ENCODE measurements at places on chromosomes 1 and 21.
A peak's percentile ranks its signal among the peaks of the same experiment; 100 is the strongest.

DNA sequence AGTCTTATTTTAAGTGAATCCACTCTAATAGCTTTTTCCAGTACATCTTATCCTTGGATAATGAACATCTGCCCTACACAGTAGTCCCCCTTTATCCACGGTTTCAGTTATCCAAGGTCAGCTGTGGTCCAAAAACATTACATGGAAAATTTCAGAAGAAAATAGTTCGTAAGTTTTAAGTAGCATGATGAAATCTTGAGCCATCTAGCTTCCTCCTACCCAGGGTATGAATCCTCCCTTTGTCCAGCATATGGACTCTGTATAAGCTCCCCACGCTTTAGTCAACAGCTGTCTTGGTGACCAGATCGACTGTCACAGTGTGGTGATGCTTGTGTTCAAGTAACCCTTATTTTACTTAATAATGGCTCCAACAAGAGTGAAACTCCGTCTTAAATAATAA, 2.6 kb downstream of the GLRX2 start:
- DNase-seq, result no peak

GRCh38 chr1:154115180-154115579, 39.7 kb downstream of the NUP210L start:
- no peak for DNase-seq

GRCh38 chr1:93776728-93777127, 95.1 kb upstream of the BCAR3 start:
- DNase-seq, result no peak

DNA sequence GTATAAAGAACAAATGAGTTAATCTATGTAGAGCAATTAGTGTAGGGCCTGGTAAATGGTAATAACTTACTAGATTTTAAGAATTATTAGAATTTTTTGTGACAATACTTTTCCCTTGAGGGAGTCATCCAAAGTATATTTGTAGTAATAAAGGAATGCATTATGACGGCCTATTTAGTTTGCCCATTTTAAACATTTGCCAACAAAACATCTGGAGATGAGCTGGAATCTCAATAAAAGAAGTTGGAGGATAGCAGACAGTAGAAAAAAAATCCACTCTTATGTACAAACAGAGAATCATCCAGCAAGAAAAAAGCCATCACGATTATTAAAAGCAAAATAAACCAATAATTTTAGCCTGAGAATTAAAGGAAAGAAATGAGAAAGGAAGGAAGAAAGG, 567.3 kb upstream of the ADAMTS5 start:
- DNase-seq, result no peak

DNA sequence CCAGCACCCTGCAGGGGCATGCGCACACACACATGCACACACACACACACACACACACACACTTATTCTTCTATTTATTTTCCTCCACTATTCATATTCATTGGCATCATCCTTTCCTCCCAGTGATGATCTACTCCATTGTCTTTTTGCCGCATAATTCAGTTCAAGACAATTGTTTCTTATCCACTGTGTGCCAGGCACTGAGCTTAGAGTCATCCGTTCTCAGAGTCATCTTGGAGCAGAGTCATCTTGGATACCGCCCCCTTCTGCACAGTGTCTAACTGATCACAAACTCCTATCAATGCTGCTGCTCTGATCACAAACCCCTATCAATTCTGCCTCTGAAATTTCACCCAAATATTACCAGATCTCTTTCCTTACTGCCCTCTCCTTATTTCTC, 102.8 kb upstream of the PROX1 start:
- DNase-seq, result no peak

GRCh38 chr1:34018285-34018684, 146.7 kb downstream of the CSMD2 start:
- DNase-seq, result no peak

- DNase-seq, result no peak
Measured at GRCh38 chr1:206979379-206980043, 9.3 kb upstream of the FCAMR start.

DNA sequence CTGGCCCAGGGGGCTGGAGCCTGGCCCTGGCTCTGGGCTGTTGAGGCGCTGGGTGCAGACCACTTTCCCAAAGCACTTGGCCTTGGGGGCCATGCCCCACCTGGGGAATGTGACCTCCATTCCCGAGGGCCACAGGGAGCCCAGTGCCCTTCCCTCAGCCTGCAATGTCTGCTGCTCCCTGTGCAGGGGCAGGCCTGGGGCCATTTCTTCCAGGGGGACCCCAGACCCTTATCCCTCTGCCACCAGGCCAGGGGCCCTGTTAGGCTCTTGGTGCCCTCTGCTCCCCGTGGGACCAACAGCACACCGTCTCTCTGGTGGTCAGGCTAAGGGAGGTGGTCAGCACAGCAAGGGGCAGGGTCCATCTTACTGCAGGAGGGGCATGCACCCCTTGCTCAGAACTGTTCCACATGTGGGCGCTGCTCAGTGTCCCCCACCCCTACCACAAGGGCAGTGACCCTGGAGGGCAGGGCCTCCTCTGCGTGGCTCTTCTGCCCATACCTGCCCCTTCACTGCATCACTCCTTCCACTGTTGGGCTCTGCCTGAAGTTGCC, 1.1 kb upstream of the TMEM52 start:
- no peak for DNase-seq

GRCh38 chr1:14506471-14507255, 91.8 kb upstream of the KAZN start:
- DNase-seq, result no peak

- no peak for DNase-seq
Measured at GRCh38 chr1:62904856-62905225, 120.9 kb downstream of the ATG4C start.

GRCh38 chr1:110307239-110307974, 31.8 kb upstream of the RBM15 start:
- no peak for DNase-seq

DNA sequence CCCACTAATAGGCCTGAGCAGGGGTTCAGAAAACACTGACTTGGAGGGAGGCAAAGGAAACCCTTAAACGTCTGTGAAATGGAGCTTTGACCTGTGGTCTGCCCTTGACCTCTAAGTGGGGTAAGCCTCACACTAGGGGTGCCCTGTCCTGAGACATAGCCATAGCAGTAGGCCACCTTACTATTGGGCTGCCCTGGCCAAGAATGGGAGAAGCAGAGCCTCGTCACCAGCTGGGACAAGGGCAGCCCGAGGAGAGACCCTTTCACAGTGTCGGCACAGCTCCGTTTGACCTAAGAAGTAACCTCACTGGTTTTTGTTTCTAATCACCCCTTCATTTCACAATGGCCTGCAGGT, 26.4 kb upstream of the IFNAR2 start:
- no peak for DNase-seq

- DNase-seq, result no peak
Measured at GRCh38 chr1:9419369-9420041, 119.8 kb upstream of the SLC25A33 start.

DNA sequence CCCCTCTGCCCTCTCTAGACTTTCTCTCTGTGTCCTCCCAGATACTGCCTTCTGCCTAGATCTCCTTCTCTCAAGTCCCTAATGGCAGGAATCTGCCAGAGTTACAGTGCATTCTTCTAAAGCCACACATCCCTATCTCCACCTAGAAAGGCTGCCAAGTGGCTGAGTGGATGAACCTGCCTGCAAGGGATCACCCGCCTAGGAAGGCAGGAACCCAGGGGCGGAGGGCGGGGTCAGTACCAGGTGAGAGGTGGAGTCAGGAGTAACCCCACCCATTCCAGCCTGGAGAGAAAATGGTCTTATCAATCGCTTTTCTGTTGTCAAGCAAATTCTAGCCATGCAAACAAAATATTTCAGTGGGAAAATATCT, 60.8 kb downstream of the BCAR3 start:
- no peak for DNase-seq

GRCh38 chr1:29406814-29407213, 170.5 kb downstream of the PTPRU start:
- DNase-seq, result no peak

DNA sequence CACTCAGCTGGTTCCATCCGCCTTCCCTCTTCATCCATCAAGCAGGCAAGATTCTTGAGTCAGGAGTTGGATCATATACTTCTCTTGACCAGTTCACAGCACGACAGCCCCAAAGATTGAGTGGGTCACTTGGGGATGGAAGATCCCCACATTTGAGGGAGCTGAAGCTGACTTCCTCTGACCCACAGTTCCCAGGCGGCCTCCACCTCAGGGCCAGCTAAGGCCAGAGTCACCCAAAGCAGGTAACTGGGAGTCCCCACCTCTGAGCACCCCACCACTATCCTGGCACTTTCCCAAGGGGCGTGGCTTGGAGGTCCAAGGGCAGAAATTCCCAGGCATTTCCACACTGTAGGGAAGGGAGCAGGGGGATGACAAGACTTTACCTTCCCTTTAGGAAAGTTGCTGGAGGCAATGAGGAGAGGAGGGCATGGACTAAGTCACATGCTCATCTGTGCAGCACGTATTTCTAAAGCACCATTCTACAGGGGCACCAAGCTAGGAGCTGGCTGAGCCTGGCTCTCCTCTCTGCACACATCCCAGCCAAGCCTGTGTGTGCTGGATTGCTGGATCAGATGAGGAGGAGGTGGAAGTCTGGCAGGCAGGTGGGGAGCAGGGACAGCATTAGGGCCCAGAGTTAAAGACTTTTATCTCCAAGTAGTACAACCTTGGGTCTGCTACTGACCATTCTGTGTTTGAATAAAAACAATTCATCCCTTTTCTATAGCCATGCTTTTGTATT, 1.3 kb upstream of the RD3 start:
- DNase-seq, result no peak

DNA sequence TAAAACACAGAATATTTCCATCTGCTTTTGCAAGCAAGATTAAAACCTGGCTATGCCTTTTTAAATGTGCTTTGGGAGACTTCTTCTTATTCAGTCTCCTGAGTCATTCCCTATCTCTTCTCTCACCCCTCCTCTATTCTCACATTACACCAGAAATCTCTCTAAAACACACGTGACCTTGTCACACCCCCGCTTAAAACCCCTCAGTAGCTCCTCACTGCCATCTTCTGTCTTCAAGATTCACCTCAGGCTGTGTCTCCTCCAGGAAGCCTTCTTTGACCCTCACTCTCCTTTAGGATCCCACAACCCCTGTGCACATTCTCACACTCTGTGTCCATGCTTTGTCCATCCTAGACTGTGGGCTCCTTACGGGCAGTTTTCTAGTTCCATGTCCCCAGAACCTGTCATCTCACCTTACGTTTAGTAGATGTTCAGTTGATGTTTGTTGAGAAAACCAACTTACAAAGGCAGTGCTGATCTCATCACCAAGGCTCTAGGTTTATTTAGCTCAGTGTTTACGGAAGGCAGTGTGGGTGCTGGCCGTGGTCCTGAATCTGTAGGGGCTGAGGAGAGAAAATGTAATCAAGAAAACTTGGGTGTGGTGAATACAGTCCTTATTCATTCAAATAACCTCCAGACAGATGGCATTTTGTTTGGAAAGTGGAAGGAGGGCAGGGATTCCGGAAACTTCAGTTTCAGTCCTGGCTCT, 143.5 kb downstream of the DMRTA2 start:
- no peak for DNase-seq

DNA sequence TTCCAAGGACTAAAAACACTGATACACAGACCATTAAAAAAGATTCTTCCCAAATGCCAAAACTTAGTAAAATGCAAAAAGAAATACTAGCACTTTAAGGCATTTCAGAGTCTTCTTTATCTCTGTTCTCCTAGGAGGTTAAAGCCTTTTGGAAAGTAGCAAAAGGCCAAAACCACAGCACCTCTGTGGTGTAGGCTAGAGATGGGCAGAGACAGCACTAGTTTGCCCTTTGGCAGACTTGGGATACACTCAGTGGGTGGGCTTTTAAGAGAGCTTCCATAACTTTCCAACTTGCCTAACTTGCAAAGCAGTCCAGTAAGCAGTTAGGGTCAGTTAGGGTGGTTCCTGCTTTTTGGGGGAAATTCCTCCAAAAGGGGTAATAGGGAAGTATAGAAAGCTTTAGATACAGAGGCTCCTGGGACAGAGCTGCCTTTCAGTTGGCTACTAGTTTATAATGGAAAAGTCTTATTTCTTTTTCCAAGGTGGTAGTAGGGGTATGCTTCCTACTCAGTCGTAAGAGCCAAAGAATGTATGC, 17.9 kb upstream of the PTCH2 start:
- DNase-seq, result no peak

DNA sequence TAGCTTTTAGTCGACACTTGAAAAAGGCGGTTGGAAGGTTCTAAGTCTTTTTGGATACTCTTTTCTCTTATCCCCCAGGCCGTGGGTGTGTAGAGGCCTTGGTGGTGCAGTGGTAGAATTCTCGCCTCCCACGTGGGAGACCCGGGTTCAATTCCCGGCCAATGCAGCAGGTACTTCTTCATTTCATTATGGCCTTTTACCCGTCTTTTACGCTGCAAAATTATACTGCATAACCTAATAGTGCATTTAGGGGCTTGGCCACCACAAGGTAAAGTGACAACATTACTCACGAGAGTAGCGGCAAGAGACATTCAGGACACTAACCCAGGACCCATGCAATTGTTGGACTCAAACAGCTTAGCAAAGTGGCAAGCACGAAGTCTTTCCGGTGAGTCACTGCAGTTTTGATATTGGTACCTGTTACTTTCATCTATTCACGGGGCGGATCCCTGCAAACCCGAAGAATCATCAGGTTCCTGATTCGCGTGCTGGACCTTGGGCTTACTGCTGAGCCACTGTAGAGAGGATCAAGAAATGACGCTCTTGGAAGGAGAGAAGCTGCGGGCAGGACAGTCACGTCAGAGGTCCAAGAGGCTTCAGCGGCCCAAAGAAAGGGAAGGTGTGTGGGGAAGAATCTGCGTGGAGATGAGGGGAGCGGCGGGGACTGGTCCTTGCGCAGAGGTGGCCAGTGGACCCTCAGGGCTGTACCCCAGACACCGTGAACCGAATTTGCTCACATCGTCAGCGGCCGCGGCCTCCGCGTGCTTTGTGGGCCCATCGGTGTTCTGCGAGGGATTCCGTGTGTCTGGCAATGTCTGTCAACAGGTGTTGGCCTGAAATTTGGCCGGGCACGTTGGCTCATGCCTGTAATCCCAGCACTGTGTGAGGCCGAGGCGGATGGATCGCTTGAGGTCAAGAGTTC, 12.9 kb upstream of the RNU1-4 start:
- peak; percentile 20 for DNase-seq

DNA sequence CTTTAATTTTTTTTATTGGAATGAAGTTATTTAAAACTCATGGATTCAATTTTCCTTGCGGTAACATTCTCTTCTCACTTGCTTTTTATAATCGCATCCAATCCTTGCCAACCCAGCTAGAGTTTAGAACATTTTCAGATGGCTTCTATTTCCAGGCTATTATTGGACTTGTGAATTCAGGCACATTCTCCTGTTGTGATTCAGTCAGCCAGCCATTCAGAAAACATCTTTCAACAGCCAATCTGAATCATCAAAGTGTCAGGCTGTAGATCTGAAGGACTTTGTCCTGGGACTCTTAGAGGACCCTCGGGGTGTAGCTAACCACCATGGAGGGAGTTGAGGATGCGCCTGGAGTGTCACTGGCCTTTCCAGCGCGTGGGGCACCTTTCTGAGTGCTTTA, 92.4 kb downstream of the PRDM2 start:
- no peak for DNase-seq

- no peak for DNase-seq
Measured at GRCh38 chr1:116226017-116226416, 114.8 kb downstream of the MAB21L3 start.
